ENCODE measurements at places on chromosomes 2 and 18.

- DNase-seq, result no peak
Observed at GRCh38 chr2:145690183-145690778, 1170.4 kb upstream of the ZEB2 start.

DNA sequence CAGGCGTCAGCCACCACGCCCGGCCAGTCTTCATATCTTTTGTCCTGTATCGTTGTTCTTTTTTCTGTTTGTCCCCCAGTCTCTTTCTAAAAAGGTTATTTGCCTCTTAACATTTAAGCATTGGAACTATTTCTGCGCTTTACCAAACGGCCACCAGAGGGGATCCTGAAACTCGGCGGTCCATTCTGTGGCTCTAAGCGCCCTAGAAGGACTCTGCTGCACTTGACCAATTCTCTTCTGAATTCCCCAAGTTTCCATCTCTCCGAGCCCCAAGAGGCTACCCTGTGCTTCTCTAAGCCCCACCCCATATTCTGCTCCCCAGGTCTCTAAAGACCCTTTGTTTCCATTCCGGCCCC is 33.1 kb upstream of the REG3G start:
- no peak for DNase-seq

DNA sequence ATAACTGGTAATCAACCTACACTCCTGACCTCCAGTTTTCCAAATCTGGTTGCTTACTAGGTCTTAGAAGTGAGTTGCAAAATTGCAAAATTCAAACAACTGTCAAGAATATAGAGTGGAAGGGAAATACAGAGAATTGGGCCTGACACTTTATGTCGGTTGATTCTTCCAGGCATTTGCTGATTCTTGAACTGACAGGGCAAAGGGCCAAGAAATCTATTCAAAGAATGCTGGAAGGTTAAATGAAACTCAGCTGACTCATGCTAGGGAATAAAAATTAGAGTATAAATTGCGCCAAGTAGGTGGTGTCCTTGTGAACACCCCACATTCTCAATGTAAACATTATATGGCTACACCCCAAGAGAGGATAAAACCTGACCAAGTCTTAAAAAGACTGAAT is 21.5 kb upstream of the ZSCAN30 start:
- DNase-seq, result no peak

DNA sequence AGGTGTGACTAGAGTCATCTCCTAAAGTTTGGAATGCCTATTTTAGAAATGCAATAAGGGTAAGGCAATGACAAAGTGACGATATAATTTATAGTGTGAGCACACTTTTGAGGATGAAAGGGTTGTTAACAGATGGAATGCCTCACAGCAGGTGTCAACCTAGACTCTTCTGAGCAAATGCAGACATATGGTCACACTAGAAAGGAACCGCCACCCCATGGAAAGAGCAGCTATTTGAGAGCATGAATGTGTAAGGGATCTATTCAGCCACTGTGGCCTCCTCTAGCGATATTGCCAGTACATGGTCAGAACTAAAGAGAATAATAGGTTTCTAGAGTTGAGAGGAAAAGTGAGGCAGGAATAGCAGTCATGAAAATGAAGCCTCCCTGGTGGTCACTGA is 18.5 kb downstream of the DSG2 start:
- DNase-seq, result no peak

DNA sequence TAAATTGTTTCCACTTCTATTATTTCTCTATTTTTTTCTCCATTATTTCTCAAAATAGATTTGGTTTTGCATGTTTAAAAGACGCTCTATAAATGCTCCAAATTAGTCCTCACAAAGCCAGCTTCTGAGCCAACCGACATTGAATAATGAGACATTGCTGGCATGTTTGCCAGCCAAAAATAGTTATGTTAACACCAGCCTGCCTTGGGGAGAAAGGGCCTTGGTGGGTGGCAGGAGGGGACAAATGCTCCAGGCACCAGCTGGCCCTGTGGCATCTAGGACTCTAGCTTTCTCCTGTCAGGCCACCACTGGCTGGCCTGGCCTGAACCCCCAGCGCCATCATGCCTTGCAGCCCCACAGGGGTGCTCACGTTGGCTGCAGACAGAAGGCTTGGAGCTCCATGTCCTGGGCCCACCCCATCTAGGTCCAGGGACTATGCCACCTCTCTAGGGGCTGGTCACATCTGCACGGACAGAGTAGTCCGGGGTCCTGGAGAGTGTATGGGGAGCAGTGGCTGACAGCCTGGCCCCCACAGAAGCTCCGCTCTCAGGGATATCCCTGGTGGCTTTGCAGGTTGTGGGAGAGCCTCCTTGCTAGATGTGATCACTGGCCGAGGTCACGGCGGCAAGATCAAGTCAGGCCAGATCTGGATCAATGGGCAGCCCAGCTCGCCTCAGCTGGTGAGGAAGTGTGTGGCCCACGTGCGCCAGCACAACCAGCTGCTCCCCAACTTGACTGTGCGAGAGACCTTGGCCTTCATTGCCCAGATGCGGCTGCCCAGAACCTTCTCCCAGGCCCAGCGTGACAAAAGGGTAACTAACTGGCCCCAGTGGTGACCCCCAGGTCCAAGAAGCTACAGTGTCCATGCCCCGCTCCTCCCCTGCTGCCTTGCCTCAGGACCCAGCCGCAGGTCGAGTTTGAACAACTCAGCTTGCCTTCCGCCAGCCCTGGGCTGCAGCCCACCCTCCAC is 12.5 kb downstream of the ABCG8 start:
- DNase-seq, result no peak

- no peak for DNase-seq
Observed at GRCh38 chr2:199378948-199379650, 78.6 kb downstream of the SATB2 start.

GRCh38 chr2:125172181-125172580 is 1147.1 kb downstream of the CNTNAP5 start:
- DNase-seq, result no peak

DNA sequence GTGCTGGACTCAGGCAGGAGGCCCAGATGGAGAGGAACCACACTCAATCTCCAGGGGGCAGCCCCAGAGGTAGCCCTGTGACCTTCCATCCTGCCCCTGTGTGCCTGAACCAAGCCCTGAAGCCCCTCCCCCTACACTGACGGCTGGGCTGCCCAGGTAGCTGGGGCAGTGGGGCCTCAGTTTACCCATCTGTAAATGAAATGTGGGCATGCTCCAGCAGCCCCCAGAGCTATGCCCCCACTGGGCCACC is 15.8 kb downstream of the CROCC2 start:
- no peak for DNase-seq

GRCh38 chr2:10352361-10352760 is 49.7 kb downstream of the HPCAL1 start:
- DNase-seq, result no peak

DNA sequence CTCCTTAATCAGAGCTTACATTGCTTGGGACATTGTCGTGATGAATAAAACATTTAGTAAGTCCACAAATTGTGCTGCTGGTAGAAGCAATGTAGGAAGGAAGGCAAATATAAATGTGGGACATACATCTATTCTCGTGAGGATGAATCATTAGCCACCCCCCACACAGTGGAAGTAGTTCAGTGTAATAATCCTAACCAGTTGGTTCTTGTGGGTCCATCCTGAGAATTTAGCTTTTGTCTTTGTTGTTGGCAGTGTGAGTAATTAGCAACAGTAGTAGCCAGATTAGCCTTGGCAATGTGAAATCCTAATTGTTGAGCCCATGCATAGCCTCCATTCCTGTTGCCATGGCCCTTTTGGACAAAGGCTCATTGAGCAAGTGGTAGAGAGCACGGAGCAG is 532.1 kb downstream of the FBXO15 start:
- DNase-seq, result no peak

DNA sequence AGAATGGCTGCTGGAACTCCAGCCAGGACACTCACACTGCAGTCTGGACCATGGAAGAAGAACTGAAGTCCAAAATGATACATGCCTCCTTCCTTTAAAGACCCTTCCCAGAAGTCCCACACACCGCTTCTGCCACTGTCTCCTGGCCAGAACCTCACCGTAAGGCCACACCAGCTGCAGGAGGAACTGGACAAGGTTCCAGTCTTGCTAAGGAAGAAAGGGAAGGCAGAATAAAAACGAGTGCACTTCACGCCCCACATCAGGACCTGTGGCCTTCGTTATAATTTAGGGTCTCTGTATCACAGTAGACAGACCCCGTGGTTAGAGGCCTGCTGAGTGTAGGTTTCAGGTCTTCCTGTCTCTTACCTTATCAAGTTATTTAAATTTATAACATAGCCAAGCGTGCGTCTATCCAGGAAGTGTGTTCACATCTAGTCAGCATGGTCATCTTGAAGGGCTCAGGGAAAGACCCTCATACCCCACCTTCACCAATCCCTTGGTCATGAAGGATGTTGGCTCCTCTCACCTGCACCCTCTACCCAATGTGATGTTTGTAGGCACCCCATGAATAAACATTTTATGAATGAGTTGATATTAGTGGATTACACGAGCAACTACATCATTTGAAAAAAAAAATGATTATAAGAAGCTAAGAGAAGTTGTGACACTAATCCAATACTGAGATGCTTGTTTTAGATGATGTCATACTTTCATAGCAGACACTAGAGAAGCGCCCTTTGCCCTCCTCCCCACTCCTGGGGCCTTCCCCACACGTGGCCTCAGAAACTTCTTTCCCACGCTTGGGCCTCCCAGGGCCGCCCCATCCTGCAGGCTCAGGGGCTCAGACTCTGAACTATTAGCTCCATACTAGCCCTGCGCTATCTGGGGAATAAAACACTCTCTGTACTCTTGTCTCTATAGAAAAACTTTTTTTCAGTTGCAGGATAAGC is 157.6 kb downstream of the FAM210A start:
- peak; percentile 58 for DNase-seq

GRCh38 chr2:70919672-70920366 is 15.9 kb upstream of the ATP6V1B1 start:
- DNase-seq, result peak; percentile 72

- DNase-seq, result no peak
Observed at GRCh38 chr2:118049816-118050140, 35.9 kb upstream of the CCDC93 start.

DNA sequence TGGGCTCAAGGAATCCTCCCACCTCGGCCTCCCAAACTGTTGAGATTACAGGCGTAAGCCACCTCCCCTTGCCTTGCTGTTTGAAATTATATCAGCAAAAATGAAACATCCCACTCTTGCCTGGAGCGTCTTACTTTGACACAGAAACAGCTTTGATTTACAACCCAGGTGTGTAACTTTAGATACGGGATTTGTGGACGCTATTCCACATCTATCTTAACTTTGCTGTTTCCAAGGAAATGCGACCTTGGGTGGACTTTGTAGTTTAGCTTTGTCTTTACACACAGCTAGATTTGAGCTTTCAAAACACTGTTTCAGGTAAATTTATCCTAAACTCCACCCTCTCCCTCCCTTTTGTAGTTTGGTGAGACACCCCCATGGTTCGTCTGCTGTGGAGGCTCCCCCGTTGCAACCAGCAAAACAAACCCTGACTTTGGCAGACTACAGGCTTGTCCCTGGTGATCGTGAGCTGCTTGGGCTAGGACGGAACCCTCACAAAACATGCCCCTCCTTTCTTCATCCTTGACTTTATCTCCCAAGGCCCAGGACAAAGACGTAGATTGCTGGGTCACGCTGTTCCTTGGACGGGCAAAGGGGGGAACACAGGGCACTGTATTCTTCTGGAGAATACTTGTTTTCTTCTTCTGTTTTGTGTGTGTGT is 5.5 kb upstream of the MSH6 start:
- DNase-seq, result no peak

DNA sequence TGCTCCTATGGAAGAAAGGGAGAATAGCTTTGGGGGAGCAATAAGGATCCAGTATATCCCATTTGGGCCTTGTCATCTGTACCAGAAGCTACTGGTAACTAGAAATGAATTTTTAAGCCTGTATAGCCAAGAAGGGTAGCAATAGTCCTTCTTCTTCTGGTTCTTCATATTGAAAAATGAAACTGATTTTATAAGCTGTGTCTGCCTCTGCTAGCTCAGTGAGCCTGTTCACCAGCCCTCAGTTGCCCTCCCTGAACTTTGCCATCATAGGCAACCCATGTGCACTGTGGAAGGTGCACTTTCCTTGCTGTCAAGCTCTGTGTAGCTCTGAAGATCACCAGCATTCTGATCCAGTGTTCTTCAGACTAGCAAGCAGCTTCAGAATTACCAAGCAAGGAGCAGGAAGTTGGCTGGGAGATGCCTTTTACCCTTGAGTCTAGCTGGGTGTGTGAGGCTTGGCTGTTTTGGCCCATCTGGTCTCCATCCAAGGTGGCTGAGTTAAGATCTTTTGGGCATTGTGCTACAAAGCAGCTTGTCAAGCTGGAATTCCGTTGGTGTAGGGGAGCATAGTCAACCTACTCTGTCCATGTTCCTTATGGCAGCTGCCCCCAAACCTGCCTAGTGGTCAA is 55.8 kb upstream of the MGAT5 start:
- DNase-seq, result no peak

DNA sequence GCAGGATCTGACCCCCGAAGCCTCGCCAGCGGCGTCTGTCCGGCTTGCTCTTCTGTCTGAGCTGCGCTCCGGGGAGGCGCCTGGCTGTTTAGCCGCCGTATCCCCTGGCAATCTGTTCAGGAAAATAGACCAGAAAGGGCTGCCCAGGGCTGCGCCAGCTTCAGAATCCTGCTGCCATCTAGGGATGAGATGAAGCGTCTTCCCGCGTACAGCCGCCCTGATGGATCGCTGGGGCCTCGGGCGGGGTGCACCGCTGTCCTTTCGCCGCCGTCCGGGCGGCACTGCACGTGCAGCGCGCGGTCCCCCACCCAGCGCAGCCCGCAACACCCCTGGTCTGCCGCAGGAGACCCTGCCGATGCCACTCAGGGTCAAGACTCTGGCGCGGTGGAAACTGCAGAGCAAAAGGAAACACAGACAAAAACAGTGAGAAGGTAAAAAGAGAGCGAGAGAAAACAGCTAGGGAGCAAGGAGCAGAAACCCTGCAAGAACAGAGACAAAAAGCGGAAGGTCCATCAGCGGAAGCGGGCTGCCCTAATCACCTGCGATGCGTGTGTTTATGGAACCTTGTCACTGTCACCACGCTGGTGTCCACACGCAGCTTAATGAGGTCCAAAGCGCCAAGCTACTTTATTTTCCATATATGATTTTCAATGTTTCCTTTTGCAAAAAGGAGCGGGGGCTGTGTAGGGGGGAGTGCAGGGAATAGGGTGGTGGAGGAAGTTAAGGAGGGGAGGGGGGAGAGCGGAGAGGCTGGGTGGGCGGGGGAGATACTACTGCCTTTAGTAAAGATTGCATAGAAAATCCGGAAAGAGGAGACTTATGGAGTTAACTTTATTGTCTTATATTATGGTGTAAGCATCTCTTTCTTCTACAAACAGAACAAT is 2113.3 kb upstream of the PIK3C3 start:
- no peak for DNase-seq

DNA sequence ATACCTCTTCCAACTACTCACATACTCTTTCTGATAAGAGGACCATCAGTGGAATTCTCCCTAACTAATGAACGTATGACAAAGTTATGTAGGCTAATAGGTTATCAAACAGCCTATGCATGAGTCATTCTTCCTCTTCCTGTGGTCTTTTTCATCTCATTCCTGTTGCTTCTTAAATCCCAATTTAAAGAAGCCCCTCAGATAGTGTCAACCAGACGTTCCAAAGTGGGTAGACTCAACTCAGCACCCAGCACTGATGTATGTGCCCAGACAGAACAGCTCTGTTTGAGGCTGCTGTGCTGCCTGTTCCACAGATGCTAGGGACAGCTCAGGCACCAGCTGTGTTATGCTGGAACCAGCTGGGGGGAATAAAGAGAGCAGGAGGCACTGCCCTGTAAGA is 52.6 kb downstream of the CXCR4 start:
- no peak for DNase-seq

GRCh38 chr18:50454387-50454988 is 79.6 kb downstream of the SKA1 start:
- no peak for DNase-seq

GRCh38 chr2:128746356-128746755 is 427.7 kb upstream of the HS6ST1 start:
- DNase-seq, result no peak

GRCh38 chr2:26352892-26353291 is 6.3 kb upstream of the ADGRF3 start:
- peak; percentile 40 for DNase-seq

Measured in activated naive CD4-positive, alpha-beta T cell treated with Interleukin-2 at 50 U/mL for 16 hours (primary cell).